Activated gamma-delta T cell treated with Interleukin-2 at 50 U/mL for 16 hours (primary cell): ENCODE measurements at places on chromosomes 11 and 22.

DNA sequence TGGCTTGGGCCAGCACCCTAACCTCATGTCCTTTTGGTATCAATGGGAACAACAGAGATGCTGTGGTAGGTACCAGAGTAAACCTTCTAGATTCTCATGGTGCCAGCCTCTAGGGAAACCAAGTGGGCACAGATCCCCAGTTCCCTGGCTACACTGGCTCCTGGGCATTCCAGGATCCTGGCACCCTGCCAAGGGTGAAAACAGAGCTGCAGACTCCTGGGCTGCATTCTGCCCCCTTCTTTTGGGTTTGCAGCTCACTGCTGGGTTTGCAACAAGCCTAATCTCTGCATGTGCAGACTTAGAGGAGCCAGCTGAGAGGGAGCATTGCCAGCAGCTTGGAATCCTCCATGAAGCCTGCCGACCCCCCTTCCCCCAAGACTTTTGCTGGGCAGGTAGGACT, 30.6 kb downstream of the PRDM11 start:
- no peak for DNase-seq

GRCh38 chr11:15852179-15852578, 504.2 kb downstream of the SOX6 start:
- no peak for DNase-seq

- DNase-seq, result no peak
These were observed 4.1 kb upstream of the CHRM1 start for GRCh38 chr11:62925308-62925707.

DNA sequence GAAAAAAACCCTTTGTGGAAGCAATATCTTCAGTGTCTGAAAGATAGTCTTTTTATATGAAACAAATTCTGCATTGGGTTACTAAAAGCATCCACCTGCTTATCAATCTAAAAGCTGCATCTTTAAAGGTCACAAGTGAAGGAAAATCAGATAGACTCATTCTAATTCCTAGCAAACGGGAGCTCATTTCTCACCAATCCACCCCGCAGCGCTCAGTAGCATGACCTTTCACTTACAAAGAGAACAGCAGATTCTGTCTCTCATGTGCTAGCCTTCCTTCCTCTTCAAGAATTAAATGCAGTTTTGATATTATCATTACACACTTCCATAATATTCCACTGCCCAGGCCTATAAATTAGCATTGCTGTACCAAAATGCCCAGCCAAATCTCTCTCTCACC, 212.9 kb downstream of the CADM1 start:
- no peak for DNase-seq

- no peak for DNase-seq
These were observed 207.6 kb downstream of the CWF19L2 start for GRCh38 chr11:107250017-107250416.
